RKO (cell line): ENCODE measurements at places on chromosomes 16 and 17.

DNA sequence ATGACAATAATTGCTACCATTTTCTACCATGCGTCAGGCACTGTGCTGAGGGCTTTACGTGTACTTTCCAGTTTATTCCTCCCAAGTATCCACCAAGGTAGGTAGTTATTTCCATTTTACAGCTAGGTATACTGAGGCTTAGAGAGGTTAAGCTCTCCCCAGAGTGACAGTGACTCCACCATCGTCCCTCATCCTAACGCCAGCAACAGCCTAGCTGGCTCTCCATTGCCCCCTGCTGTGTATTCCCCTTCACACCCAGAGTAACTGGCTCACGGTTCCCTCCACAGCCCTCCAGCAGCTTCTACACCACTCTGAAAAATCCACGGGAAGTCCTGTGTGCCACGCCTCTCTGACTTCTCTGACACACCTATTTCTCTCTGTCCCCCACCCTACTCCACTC, 7.1 kb upstream of the ASGR1 start:
- no peak for DNase-seq

- DNase-seq = no peak
These were observed 515 bp upstream of the GOSR2 start for GRCh38 chr17:46922487-46922803.

GRCh38 chr17:34633351-34633750, 54.0 kb downstream of the TMEM132E start:
- peak; percentile 1 for DNase-seq

- no peak for DNase-seq
These were observed 2.7 kb upstream of the KRTAP17-1 start for GRCh38 chr17:41318231-41318630.
